ENCODE measurements at places on chromosomes 3 and 15.

DNA sequence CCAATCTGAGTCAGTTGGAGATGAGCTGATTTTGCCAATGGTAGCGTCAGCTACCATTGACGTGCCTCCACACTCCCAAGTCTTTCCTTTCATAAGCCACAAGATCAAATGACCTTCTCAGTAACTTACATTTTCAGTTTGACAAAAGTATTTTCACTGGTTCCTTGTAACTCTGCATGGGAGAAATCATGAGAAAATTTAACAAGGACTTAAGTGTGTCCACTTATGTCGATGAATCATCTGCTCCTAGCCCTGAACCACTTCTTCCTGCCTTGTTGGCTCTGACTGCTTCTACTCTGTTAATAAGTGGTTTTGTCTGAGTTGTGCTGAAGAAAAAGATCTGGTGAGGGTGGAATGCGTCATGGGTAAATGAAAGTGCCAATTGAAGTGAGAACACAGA is 101.2 kb downstream of the NFKBIZ start:
- DNase-seq, result no peak

- no peak for DNase-seq
Measured at GRCh38 chr3:151563305-151563704, 102.4 kb upstream of the IGSF10 start.

DNA sequence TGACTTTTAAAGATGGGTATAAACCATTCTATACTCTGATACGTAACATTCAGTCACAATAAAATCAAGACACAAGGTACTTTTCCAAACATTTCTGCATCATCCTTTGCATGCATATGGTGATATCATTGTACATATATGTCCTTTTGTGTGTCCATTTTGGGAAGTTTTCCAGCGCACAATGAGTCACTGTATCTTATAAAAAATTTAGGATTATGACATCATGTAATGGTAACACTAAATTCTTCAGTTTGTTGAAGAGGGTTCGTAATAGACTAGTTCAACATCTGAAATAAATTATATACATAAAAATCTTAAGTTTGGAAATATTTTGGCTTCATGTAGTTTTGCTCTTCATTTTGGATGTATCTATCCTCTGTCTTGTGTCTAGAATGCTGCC is 480.9 kb downstream of the ROBO1 start:
- no peak for DNase-seq

GRCh38 chr3:44927371-44927770 is 48.6 kb downstream of the ZDHHC3 start:
- no peak for DNase-seq
